Stimulated activated CD4-positive, alpha-beta T cell treated with anti-CD3 and anti-CD28 coated beads, Interleukin-4, amount 100 ng/mL, for 1 hour (primary cell): ENCODE measurements at places on chromosomes 4 and X.

DNA sequence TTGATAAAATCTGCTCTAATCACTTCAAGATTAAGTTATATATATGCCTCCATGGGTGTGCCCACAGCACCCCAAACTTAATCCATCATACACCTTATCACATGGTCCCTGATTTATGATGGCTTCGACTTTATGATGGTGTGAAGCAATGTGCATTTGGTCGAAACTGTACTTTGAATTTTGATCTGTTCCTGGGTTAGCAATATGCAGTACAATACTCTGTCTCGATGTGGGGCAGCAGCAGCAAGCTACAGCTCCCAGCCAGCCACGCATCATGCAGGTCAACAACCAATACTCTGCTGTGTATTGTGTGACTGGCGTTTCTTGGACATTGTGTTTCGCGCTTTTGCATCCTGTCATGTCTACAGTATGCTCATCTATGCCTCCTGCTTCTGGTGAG, 62.6 kb downstream of the MCUB start:
- DNase-seq = no peak

GRCh38 chrX:149506349-149506748, 1.2 kb upstream of the IDS start:
- no peak for DNase-seq

GRCh38 chrX:150972450-150972849, 10.7 kb upstream of the HMGB3 start:
- no peak for DNase-seq

DNA sequence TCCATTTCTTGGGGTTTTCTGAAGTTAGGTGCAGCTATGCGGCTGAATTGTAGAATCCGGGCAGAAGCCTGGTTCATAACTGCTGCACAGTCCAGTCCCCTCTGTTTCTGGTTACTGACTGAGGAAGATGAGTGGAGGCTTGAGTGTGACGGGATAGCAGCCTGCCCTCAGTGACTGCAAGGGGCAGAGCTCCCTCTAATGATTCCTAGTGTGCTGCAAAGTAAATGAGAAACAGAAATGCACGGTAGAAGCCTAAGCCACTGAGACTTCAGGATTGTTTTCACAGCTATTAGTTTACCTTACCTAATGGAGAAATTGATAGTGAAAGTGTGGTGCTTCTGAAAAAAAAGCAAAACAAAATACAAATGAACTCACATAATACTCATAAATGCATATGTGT, 189.2 kb downstream of the GPM6A start:
- DNase-seq = no peak

DNA sequence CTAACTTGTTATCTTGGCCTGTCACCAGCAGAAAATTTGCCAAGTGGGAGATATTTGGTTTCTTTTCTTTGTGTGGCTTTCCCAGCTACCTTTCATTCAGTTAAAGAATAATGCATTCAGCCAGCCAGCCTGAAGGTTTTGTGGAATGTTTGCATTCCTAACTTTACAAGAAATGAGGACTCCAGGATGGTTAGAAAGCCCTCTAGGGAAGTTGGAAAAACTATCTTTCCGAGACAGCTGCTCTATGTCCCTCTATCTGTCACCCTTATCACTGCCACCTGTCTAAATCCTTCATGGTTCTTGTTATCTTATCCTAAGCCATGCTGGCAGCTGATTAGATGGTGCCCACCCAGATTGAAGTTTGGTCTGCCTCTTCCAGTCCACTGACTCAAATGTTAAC, 384.2 kb downstream of the SH3BGRL start:
- no peak for DNase-seq

DNA sequence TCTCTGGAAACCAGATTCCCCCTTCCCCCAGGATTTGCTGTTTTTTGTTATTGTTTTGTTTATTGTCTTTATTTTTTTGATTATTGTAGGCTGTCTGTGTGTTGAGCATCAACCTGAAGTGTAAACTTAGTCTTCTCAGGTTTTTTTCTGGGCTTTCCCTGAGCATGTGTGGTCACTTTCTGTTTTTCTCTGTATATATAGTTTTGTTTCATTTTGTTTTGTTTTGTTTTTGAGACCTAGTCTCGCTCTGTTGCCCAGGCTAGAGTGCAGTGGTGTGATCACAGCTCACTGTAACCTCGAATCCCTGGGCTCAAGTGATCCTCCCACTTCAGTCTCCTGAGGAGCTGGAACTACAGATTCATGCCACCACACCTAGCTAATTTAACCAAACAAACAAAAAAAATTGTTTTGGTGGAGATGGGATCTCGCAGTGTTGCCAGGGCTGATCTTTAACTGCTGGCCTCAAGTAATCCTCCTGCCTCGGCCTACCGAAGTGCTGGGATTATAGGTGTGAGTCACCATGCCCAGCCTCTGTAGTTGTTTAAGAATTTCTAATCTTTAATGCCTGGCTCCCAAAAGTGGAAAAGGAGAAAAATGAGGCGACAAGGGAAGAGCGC, 9.1 kb downstream of the IL13RA1 start:
- DNase-seq = no peak

- DNase-seq = no peak
Observed at GRCh38 chrX:98795636-98796035, 1614.4 kb downstream of the PCDH19 start.

DNA sequence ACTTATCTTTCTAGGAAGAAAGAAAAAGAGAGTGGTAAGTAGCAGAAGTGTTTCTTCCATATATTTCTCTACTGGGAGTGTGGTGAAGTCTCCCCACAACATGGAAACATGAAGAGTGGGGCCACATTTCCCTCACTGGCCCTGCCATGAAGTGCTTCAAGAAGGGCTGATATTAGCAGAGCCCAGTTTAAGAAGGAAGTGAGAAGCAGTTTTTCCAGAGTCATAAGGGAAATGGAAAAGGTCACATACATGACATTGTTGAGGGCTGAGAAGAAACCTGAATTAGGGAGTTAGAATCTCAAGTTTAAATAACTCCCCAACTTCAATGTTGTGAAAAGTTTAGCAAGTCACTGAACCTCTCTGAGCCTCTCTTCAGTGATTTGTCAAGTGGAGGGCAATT, 171.9 kb upstream of the RBPJ start:
- no peak for DNase-seq

- DNase-seq = no peak
Observed at GRCh38 chr4:24840826-24841543, 45.6 kb downstream of the SOD3 start.

- peak; percentile 13 for DNase-seq
Observed at GRCh38 chrX:102745857-102746584, 25.5 kb downstream of the GPRASP3 start.

GRCh38 chrX:40749681-40750494, 14.5 kb upstream of the MED14 start:
- DNase-seq = no peak

DNA sequence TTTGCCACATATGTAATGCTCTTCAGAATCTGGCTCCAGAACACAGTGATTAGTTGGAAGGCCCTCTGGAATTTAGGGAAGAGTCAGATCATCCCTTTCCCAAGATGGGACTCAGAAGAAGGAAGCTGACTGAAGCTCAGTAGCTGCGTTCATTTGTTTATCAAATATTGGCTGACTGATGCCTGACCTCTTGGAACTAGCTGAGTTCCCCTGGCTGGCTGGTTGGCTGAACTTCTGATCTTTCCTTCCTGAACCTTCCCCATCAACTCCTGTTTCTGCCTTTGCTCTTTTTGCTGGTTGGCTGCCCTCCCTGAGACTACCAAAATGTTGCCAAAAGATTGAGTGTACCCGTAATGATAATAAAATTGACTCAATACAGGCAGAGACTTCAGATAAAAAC, 866.5 kb upstream of the INTU start:
- no peak for DNase-seq

DNA sequence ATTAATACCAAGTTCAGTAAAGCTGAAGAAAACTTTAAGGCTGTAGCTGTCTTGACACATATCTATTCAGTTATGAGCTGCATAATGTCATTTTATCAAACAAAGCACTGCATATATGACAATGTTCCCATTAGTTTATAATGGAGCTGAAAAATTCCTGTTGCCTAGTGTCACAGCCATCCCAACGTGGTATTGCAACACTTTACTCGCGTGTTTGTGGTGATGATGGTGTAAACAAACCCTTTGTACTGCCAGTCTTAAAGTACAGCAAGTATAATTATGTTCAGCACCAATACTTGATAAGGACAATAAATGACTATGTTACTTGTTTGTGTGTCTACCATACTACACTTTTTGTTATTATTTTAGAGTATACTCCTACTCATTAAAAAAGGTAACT, 1415.6 kb upstream of the PCDH7 start:
- DNase-seq = no peak

DNA sequence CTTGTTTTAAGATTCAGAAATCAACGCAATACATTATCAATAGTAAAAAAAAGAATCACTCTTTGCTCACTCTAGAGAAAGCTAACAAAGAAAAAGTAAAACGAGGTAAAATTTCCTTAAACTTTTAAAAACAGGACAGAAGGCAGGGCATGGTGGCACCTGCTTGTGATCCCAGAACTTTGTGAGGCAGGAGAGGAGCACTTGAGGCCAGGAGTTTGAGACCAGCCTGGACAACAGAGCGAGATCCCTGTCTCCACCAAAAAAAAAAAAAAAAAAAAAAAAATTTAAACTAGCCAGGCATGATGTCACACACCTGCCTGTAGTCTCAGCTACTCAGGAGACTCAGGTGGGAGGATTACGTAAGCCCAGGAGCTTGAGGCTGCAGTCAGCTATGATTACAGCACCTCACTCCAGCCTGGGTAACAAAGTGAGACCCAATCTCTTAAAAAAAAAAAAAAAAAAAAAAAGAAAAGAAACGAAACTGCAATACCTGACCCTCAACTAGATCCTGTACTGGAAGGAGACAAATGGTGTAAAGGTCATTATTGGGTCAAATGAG, 3.5 kb downstream of the CCNI start:
- DNase-seq = no peak

DNA sequence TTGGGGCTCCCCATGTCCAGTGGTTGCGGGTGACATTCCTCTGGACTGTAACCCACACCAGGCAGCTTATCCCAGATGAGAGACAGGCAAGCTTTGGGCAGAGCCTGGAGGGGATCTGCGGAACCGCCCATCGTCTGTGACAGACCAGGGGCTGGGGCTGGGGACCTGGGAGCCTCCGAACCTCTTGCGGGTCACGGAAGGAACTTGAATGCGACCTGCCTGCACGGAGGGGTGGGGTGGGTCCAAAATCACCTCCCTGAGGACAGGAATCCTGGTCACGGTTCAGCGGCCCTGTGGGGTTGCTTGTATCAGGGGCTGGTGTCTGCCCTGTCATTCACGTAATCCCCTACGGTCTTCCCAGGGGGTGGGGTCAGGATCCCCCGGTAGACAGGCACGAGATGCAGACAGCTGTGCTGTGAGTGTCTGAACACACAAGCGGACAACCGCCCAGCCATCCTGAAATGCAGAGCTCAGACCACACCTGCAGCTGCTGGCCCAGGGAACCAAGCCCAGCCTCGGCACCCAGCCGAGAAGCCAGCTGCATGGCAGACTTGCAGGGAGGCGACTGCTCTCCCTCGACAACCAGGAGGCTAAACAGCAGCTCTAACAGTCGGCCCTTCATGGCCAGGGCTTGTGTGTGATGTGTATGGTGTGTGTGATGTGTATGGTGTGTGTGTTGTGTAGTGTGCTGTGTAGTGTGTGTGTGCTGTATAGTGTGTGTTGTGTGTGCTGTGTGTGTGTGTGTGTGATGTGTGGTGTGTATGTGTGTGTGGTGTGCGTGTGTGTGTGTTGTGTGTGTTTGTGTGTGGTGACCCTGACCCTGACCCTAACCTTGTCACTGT, 105.9 kb upstream of the ADRA2C start:
- no peak for DNase-seq

DNA sequence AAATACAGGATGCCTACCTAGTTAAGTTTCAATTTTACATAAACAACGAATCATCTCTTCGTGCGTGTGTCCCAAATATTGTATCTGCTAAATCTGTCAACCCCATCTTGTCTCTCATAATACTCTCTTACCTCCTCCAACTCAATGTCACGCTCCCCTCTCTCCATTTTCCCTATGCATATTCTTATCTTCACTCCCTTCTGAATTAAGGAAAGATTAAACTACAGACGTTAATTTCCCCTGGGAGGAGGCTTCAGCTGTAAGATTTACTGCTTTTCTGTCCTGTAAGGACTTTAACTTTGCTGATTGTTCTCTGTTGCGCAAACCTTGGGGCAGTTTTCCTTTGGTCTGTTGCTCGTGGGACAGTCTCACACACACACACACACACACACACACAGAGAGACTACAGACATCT, 455 bp upstream of the ABCB7 start:
- DNase-seq = no peak

GRCh38 chr4:84915396-84915780, 51.1 kb downstream of the WDFY3 start:
- no peak for DNase-seq

- no peak for DNase-seq
Observed at GRCh38 chr4:10524196-10524833, 67.1 kb upstream of the ZNF518B start.

- no peak for DNase-seq
Observed at GRCh38 chr4:117326091-117326490, 240.7 kb upstream of the TRAM1L1 start.

GRCh38 chr4:30610361-30610760, 109.8 kb upstream of the PCDH7 start:
- no peak for DNase-seq

GRCh38 chrX:136251041-136251991, at the start of gene MAP7D3:
TSS of gene MAP7D3 (minus strand) at chrX:136251400. CDS start at chrX:136251358, 42 bp downstream.
- peak; percentile 69 for DNase-seq

DNA sequence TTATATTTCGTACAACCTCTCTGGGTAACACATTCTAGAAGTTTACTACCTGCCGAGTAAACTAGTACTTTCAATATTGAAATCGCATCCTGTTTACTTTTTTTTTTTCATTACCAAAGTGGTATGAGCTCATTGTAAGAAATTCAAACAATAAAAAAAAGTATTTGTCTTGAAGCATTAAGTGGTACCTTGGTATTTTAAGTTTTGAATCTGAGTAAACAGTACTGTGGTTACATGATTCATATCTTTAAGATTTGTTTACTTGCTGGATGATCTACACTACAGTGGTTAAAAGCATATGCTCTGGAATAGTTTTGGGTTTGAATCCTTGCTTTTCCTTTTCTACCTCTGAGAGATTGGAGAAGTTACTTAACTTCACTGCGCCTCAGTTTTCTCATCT, 3.8 kb upstream of the MMGT1 start:
- DNase-seq = no peak

DNA sequence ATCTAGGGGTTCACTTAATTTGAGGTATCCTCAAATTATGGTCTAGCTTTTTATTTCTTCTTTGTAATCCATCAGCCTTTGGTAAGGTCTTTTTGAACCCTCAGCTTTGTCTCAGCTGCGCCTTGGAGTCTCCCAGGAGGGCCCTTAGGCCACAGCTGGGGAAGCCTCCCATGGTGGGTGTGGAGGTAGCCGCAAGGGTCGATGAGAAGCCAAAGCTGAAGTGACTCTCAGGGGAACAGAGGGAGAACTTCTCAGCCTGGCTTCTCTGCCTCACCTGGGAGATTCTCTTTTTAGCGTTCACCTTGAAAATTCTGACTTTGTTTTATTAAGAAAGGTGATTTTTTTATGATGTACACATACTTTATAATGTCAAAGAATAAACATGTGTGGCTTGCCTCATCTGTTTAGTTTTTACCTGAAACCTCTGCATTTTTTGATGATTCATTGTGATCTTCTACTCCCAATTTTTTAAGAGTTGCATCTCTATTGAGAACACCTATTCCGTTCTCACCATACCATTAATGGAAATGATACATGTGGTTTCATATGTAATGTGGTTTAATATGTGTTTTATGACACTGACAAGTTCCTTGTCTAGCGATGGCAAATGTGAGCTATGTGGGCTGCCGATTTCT, 25.6 kb upstream of the SLC25A4 start:
- no peak for DNase-seq

GRCh38 chrX:150038315-150038714, 100.0 kb upstream of the EOLA2 start:
- no peak for DNase-seq
